ENCODE measurements at places on chromosomes 3 and 15.
A peak's percentile ranks its signal among the peaks of the same experiment; 100 is the strongest.

DNA sequence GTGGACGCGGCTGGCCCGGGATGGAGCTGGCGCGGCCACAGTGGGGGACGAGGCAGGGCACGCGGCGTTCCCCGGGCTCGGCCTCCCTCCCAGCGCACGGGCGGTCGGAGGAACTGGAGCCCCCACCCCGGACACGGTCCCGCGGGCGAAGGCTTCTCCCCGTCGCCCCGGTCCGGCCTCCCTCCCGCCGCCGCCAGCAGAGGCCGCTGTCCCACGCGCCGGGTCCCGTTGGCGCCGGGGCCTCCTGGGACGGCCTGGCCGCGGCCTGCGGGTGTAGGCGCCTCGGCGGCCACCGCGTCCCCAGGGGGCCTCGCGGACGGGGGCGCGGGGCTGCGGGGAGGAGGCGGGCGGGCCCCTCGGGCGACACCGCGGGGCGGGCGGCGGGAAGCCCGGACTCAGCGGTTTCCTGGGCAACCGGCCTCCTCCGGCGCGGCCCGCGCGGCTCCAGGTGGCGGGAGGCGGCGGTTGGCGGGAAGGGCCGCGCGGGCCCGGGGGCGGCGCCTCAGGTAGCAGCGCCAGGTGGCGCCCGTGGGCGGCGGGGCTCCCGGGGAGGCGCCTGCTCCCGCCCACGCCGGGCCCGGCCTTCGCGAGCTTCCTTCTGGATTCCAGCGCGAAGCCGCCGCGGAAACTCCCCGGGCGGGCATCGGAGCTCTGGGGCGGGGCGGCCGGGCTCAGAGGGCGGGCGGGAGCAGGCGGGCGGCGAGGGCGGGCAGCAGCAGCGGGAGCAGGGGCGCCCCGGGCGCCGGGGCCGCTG, 26.7 kb downstream of the MELTF start:
- DNase-seq: peak; percentile 84

DNA sequence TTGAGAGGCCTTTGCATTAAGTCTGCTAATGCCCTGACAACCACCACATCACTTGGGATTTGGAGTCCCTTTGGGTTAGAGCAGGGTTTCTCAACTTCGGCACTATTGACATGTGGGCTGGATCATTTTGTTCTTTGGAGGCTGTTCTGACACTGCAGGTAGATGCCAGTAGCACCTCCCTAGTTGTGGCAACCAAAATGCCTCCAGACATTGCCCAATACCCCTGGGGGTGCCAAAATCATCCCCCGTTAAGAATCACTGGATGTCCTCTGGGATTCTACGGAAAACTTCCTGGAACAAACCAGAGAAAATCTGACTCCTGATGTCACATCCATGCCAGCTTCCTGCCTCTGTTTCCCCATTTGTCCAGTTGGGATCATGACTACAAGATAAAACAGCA, 37.2 kb upstream of the BLM start:
- no peak for DNase-seq

- no peak for DNase-seq
Observed at GRCh38 chr3:188316021-188316722, 162.2 kb downstream of the LPP start.

- DNase-seq: no peak
Observed at GRCh38 chr3:134038716-134039115, 9.0 kb upstream of the SLCO2A1 start.

DNA sequence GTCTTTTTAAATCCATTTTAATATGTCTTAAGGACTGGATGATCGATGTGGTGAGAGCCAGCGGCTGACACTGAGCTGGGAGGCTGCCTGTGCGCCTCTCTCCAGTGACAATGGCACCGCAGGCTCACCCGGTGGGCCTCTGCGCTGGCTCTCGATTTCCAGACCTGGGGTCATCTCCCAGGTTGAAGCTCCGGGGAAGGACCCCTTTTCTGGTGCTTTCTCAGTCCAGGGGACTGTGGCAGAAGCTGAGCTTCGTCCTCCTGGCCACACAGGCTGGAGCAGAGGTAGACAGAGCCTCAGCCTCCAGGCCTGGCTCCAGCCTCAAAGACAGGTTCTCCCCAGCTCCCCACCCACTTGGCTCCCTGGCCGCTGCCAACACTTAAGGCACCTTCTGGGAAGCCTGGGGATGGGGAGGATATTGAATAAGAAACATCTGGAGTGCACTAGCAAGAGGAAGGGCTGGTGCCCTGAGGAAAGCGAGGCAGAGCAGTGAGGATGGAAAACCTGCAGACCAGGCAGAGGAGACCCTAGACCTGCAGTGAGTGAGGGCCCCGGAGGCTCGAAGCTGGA, 154.2 kb upstream of the SMAD3 start:
- DNase-seq: no peak

DNA sequence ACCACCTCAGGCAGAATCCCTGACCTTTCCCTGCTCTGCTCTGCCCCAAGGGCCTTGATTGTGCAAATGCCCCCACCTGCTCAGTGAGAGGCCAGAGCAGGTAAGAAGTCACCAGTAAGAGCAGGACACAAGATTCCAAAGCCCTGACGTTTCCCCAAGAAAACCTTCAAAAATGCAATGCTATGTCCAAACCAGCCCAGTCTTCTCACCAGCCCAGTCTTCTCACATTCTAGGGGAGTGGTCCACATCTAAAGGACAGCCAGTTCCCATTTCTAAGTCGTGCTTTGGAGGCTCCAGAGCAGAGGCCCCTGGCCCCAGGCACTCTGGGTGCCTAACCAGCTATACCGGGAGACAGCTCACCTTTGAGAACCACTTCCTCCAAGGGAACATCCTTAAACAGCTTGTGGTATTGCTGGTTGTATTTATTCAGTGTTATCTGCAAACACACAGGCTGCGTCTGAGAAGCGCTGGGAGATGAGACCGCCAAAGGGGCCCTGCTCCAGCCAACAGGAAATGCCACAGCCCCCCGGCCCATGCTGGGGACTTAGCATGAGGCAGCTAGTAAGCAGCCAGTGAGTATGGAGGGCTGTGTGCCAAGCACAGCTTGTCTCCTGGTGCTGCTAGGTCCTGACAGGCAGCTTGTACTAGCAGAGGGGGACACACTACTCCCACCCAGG, 29.3 kb downstream of the GRAMD2A start:
- no peak for DNase-seq

DNA sequence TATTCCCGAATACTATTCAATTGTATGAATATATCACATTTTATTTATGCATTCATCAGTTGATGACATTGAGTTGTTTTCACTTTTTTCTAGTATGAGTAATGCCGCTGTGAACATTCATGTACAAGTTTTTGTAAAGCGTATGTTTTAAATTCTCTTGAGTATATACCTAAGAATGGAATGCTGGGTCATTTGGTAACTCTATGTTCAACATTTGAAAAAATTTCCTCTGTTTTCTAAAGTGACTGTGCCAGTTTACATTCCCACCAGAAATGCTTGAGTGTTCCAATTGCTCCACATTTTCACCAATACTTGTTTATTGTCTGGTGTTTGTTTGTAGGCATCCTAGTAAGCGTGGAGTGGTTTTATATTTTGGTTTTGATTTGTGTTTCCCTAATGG, 144.5 kb downstream of the EPHA6 start:
- no peak for DNase-seq

- DNase-seq: peak; percentile 87
Observed at GRCh38 chr3:58008141-58009025, at the start of gene FLNB. TSS of gene FLNB (plus strand) at chr3:58008422. CDS start at chr3:58008565, 143 bp downstream.

DNA sequence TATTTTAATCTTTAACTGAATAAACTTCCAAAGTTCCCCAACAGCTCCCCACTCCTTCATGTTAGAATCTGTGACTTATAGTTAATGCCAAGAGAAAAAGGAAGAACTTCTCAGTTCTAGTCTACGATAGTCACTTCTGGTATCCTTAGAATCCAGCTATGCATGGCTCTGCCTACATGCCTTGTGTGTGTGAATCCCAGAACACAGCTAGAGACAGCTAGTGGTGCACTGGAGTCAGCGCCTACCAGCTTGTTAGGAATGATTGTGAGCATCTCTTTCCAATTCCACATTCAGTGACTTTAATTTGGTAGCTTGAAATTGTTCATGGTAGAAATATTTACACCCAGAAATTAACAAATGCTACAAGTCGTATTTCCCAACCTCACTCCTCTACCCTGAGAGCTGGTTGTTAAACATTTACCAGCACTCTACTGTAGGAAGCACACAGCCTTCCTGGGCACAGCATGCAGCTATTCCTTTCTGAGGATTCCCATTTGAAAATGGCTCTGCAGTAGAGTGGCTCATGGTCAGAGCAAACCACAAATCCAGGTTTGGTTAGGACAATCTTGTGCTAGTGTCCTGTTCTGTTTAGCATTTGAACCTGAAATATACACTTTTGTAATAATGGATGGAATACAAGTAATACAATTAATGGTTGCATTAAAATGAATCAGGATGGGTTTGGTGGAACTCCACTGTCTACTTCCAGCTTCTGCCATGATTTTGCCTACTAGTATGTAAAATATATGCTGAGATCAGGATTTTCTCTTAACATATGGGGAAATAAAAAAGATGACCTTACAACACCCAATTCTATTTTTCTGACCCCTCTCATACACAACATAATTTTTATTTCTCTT, 371.0 kb upstream of the GBE1 start:
- no peak for DNase-seq

GRCh38 chr3:82067420-82067819, 306.0 kb upstream of the GBE1 start:
- no peak for DNase-seq

GRCh38 chr3:186150041-186150830, 41.3 kb upstream of the ETV5 start:
- no peak for DNase-seq

DNA sequence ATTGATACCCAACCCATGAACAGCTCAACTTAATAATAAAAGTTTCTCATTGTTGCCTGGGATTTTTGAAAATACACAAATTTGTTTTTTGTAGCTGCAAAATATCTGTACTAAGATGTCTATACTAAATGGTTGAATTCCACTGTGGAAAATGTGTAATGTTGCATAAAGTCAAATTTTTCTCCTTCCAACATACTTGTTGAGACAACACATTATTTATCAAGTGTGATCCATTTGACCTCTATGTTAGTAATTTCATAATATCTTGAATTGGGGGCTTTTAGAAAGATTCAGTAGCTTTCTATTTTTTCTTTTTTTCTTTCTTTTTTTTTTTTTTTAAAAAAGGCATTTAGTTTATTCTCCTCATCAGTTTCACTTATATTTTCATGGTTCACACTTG, 88.0 kb downstream of the KCNMB2 start:
- DNase-seq: no peak

- no peak for DNase-seq
Observed at GRCh38 chr3:117480972-117481371, 771.4 kb downstream of the TUSC7 start.

GRCh38 chr15:69757186-69757585, 304.6 kb downstream of the RPLP1 start:
- DNase-seq: no peak

DNA sequence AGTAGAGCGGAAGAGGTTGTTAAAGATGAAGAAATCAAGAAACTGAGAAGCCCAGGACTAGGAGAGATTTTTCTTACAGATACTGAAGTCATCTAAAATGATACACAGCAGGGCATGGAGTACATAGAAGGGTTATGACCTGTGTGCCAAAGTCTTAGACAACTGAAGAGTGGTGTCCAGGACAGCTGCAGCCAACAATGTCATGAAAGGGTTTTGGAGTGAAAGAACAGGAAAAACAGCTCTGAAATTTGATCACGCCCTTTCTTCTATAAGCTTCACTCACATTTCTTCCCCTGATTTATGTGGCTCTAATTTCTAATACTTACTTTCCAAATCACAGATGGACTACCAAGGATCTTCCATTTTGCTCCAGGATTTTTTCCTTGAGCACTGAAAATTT, 3.0 kb downstream of the CFAP20DC start:
- no peak for DNase-seq

DNA sequence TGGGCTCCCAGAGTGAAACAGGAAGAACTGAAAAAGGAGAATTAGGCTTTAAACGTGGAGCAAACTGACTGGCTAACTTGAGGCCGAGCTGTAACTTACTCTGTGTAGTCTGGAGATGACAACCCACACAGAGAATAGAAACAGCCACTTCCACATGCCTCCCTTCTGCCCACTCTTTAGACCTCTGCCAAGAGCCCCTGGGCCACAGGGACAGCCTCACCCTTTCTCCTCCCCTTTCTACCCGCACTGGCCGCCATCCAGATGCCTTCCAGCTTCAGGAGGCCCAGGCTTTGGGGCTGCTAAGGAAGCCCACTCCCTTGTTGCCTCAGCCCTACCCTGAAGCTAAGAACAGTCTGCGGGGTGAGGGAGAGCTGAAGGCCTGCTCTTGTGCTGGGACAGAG, 6.8 kb downstream of the ARHGAP31 start:
- DNase-seq: no peak

DNA sequence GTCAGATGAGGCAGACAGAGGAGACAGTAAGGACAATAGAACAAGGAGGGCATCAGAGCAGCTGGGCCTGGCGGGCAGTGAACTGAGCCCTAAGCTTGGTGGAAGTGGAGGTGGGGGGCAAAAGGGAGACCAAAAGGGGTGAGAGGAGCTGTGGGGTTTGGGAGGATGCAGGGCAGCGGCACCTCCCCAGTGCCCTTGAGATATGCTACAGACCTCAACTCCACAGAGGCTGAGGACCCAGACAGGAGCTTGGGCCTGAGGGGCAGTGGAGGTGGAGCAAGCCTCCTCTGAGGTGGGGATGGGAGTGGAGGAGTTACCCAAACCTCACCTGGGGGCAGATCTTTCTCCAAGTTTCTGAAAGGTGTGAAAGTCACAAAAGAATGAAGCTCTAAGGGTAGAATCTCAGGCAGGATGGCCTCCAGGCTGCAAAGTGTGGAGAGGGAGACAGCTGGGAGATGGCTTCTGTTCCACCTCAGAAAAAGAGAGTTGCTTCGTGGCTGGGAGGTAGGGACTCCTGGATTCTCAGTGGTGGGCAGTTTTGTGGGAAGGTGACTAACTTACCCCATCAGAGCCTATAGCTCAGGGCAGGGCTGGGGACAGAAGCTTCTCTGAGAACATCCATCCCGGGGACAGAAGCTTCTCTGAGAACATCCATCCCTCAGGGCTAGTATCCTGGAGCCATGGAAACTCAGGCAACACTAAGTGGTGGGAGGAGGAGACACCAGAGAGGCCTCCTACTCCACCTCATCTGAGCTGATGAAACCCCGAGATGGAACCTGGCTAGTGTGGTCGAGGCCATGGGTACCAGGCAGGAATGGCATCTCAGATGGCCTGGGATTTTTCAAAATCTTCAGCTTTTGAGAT, 2.3 kb upstream of the CLK3 start:
- no peak for DNase-seq

- no peak for DNase-seq
Observed at GRCh38 chr3:176296066-176296597, 901.1 kb downstream of the TBL1XR1 start.

GRCh38 chr3:18987862-18988447, 160.4 kb upstream of the KCNH8 start:
- DNase-seq: peak; percentile 16

All from HAP-1 (cell line).